ENCODE measurements at places on chromosomes 2 and 18.

GRCh38 chr18:75439348-75439747, 11.8 kb upstream of the SMIM21 start:
- DNase-seq = no peak

GRCh38 chr2:232632904-232633412, 446 bp upstream of the EFHD1 start:
- no peak for DNase-seq

DNA sequence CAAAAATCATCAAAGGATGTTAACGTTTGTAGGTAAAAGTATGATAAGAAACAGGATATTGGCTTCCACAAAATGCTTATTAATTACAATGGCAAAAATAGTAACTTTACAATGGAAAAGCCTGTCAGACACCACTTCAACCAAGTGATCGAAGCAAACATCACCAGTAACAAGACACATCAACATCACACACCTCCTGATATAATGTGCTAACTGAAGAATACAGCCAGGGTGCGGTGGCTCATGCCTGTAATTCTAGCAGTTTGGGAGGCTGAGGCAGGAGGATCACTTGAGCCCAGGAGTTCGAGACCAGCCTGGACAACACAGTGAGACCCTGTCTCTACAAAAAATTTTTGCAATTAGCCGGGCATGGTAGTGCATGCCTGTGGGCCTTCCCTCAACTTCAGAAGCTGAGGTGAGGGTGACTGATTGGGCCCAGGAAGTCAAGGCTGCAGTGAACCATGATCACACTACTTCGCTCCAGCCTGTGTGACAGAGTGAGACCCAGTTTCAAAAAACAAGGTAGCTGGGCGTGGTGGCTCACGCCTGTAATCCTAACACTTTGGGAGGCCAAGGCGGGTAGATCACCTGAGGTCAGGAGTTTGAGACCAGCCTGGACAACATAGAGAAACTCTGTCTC, 15.0 kb downstream of the MGAT4A start:
- no peak for DNase-seq

DNA sequence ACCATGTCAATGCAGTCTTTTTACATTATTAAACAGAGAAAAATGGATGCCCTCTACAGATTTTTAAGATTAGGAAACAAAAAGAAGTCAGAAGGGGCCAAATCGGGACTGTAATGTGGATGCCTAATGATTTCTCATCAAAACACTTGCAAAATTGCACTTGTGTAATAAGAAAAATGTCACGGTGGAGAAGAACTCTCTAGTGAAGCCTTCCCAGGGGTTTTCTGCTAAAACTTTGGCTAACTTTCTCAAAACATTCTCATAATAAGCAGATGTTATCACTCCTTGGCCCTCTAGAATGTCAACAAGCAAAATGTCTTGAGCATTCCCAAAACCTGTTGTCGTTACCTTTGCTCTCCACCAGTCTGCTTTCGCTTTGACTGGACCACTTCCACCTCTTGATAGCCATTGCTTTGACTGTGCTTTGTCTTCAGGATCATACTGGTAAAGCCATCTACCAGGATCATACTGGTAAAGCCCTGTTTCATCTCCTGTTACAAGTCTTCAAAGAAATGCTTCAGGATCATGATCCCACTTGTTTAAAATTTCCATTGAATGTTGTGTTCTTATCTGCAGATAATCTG, 226.8 kb downstream of the TNS1 start:
- DNase-seq = no peak

DNA sequence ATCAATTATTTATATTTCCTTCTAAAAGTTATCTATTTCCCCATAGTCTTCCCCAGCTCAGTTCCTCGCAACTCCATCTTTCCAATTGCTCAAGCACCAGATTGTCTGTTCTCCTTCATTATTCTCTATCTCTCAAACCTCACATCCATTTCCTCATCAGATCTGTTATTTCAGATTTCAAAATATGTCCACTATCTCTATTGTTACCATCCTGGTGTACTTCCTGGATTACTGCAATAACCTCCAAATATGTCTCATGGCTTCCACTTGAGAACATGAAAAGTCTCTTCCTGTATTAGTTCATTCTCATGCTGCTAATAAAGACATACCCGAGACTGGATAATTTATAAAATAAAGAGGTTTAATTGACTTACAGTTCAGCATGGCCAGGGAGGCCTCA, 641.7 kb upstream of the ZEB2 start:
- no peak for DNase-seq

DNA sequence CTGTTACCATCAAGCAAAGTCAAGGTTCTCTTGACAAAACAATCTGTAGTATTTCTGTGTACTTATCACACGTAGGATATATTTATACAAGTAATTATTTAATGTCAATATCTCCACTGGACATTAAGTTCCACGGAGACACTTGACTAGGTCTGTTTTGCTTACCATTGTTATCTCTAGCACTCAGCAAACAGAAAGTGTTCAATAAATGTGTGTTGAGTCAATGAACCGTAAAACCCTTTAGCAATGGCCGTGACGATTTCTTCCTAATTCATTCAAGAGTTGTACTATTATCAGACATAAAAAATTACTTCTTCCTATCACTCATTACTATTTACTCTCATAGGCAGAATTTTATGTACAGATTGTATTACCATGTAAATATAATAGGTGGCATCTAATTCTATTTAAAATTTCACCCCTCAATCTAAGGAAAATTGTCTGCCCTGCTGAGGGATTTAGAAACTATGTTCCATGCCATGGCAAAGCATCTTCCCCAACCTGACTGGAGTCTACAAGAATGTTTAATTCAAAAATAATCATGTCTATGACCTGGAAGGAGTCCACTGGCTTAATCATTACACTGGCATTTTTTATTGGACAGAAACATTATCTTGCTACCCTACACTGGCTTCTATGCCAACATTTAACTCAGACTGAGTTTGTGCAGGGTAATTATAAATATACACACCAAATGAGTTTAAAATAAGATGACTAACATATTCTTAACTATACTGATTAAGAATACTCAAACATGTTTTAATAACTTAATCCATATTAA, 301.9 kb downstream of the ZEB2 start:
- no peak for DNase-seq

GRCh38 chr2:195044801-195045200, 612.2 kb upstream of the SLC39A10 start:
- DNase-seq = no peak

GRCh38 chr2:63121055-63121834, 70.6 kb downstream of the OTX1 start:
- DNase-seq = no peak

DNA sequence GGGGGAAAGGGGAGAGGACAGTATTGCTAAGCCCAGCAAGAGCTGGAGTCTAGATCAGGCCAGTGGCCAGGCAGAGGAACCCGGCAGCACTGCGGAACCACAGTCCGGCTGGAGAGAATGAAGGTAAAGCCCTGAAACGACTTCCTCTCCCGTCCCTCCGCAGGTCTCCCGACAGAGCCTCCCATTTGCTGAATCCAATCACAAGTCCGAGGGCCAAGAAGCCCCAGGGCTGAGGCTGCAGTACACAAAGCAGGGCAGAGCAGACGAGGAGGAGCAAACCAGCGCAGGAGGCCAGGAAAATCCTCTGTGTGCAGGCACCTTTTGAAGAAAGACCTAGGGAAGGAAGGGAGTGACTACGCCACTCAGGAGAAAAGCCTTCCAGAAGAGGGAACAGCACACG, 104.4 kb downstream of the OSBPL1A start:
- DNase-seq = no peak

DNA sequence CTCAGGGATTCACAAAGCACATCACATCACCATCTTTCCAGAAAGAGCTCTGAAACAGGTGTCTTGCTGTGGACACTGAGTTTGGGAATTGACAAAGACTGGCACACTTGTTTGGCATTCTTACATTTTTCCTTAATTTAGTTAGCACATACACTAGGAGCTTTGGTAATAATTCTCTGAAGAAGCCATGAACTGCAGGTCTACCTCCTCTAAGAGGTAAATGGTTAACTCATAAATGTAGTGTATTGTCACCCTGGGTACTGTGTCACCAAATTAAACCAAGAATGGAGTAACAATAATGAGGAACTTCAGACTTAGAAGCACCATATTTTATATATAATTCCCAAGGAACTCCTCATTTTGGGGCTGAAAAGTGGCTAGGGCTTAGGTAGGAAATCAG, 22.6 kb downstream of the EIF4E2 start:
- DNase-seq = no peak

DNA sequence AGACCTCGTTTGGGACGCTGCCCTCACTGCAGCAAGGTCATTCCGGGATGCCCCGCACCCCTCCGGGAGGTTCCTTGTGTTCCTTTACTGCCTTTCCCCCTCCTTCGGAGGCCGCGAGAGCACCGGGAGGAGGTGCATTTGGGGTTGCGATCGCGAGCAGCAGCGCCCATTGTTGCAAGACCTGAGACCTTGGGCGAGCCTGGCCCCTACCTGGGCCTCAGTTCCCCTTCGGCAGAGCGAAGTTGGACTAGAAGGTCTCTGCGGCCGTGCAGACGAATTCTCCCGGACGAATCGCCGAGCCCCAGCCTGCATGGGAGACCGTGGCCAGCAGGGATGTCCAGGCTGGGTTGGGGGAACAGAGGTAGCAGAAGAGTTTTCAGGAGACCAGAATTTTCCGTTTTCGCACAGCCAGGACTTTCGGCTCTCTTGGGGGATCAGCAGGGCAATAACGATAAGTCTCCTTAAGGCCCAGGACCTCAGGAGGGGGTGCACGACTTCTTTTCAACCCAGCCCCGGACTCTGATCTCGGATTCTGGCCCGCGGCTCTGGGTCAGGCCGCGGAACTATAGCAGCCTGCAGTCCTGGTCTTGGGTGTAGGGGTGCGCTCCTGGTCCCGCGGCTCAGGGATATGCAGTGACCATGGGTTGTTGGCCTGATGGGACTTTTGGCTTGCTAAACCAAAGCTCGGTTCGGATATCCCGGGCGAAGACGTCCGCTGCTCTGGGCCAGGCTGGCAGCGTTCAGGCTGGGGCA, 2.8 kb downstream of the GDF7 start:
- no peak for DNase-seq

All from activated T-cell treated with anti-CD3 and anti-CD28 coated beads for 4 hours (primary cell).